T-cell (primary cell): ENCODE measurements at places on chromosomes 1 and 21. TPM values are rescaled to one million over a fixed set of nuclear protein-coding genes. Genes with fewer than 3 reads are reported as not detected.

GRCh38 chr1:54317084-54317483, 89.1 kb downstream of the SSBP3 start:
- no peak overlapping the region for H3K4me3 ChIP-seq
- no peak overlapping the region for H3K27ac ChIP-seq
- no peak for DNase-seq

GRCh38 chr1:185735701-185736064, 1.5 kb downstream of the HMCN1 start:
- H3K36me3 ChIP-seq, result no peaks in the 10 kb centered on the region
- H3K27me3 ChIP-seq, result peaks cover 4% of the 10 kb centered on the region
- DNase-seq, result no peak
- H3K4me3 ChIP-seq, result no peak overlapping the region

The LCE1B gene
- not detected for total RNA-seq

DNA sequence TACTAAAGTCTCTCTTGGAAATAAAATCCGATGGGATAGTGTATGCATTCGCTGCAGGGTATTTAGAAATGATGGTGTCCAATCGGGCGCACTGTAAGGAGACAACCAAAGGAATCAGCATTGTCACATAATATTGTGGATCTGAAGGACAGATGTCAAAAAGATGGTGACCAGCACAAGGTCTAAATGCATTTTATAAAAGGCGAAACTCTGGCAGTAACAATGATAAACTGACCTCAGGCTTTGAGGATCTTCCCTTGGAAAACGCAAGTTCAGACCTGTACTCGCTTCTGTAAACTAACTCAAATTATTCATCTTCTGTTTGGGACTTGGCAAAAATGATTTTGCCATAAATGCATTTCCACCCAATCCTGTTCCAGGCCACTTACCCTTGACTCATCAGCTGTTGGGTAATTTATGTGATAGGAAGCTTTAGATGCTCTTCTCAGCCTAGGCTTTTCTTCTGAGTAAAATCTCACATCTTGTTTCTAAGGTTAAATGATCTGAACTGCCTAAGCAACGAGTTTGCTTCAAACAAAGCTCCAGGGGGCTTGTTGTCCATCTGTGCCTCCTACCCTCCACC, 33.8 kb downstream of the STPG1 start:
- peaks cover 4% of the 10 kb centered on the region for H3K4me1 ChIP-seq
- no peak for DNase-seq
- H3K27ac ChIP-seq, result no peak overlapping the region
- H3K4me3 ChIP-seq, result no peak overlapping the region

The ZBTB8OS gene
- 47.6 TPM for total RNA-seq

DNA sequence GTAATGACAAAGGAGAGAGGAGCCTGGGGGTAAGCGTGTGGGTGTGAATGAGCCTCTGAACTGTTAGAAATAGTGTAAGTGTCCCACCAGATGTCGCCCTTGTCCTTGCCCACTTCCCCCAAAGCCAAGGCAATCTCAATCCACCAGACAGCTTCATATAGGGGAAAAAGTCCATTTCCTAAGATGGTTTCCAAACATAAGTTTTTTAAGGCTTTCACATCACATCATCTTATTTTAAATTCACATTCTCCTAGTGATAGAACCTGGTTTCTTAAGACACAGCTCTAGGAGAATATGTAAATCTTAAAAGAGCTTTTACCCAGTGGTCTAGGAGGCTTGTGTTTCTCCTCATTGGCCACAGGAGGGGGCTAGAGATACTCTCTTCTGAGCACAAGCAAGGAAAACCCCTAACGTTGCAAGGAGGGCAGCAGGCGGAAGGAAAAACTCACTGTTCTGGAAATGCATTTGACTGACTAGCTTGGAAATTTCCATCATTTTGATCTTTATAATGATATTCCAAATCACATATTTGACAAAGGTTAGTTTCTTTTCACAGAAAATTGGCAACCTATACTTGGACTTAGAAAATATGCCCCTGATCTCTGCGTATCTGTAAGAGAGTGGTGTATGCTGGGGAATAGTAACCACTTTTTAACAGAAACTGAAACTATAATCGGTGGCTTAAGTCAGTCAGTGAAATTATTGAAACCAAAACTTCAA, 51.9 kb upstream of the LPAR3 start:
- peak overlapping the region; percentile 85 for H3K27ac ChIP-seq
- H3K36me3 ChIP-seq, result no peaks in the 10 kb centered on the region
- peaks cover 9% of the 10 kb centered on the region for H3K4me1 ChIP-seq
- no peaks in the 10 kb centered on the region for H3K27me3 ChIP-seq

DNA sequence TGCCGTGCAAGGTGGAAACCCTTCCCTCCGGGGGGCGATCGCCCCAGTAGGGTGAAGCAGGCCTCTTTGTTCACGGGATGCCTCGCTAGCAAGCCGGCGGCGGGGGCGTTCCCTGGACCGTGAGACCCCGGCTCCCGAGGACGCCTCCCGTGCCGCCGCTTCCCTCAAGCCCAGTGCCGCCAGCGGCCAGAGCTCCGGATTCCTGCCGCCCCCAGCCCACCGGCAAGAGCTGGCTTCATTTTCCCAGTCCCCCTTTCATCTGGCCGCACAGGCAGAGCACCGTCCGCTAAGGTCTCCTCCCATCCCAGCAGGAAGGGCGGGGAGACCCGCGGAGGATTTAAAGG, 16.3 kb downstream of the IER5 start:
- peaks cover 46% of the 10 kb centered on the region for H3K4me1 ChIP-seq
- peaks cover 8% of the 10 kb centered on the region for H3K27me3 ChIP-seq
- no peaks in the 10 kb centered on the region for H3K36me3 ChIP-seq
- H3K27ac ChIP-seq, result peak overlapping the region; percentile 87
- DNase-seq, result peak; percentile 31

DNA sequence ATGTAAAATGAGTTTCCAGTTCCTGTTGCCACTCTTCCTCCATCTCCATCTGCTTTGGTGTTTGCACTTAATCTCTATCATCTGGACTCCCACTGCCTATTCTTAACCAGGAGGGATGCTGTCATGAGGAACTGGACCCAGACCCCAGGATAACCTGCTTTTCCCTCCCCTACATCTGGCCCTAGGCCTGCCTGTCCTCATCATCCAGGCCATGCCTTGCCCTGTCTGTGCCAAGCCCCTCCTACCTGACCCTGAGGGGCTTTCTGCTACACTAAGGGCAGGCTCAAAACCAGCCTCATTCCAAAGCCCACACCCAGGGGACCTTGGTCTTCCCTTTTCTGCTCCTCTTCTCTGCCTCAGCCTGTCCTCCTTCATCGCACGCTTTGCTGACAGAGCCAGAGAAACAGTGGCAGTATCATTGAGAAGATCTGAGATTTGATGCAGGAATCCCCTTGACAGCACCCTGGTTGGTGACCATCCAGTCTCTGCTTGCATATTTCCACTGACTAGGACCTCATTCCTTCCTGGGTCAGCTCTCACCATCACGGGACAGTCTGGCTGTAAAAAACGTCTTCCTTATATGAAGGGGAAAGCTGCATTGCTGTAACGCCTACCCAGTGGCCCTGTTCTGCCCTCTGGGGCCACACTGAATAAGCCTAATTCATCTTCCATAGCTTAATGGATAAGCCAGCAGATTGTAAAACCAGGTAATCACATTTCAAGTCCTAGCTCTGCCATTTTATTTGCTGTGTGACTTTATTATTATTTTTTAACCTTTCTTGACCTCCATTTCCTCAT, 38.8 kb downstream of the PLXNA2 start:
- no peaks in the 10 kb centered on the region for H3K36me3 ChIP-seq
- H3K4me3 ChIP-seq, result no peak overlapping the region
- H3K27ac ChIP-seq, result no peak overlapping the region
- no peak for DNase-seq
- no peaks in the 10 kb centered on the region for H3K27me3 ChIP-seq
- no peaks in the 10 kb centered on the region for H3K4me1 ChIP-seq

- no peak overlapping the region for H3K4me3 ChIP-seq
- H3K4me1 ChIP-seq, result no peaks in the 10 kb centered on the region
- no peaks in the 10 kb centered on the region for H3K27me3 ChIP-seq
- no peak overlapping the region for H3K27ac ChIP-seq
- no peak for DNase-seq
- no peaks in the 10 kb centered on the region for H3K36me3 ChIP-seq
These were observed 41.1 kb downstream of the INPP5B start for GRCh38 chr1:37905727-37906126.

The ADAMTS5 gene
- total RNA-seq, result not detected

DNA sequence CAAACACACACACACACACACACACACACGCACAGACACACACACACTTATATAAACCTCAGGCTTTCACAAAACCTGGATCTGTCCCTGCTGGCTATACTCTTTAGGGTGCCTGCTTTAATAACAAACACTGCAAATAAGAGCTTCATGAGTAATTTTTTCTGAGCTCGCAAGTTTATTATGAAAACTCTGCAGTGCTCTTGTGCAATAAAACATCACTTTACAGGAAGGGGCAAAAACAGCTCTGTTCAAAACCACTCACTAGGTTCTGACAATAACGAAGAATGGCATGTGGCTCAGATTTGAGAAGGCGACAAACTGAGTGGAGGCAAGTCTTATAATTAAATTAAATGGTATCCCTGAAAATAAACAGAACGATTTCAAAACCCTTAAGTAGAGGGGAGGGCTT, 42.6 kb upstream of the CTPS1 start:
- H3K4me1 ChIP-seq, result no peaks in the 10 kb centered on the region
- H3K4me3 ChIP-seq, result no peak overlapping the region
- H3K27ac ChIP-seq, result no peak overlapping the region
- no peak for DNase-seq

DNA sequence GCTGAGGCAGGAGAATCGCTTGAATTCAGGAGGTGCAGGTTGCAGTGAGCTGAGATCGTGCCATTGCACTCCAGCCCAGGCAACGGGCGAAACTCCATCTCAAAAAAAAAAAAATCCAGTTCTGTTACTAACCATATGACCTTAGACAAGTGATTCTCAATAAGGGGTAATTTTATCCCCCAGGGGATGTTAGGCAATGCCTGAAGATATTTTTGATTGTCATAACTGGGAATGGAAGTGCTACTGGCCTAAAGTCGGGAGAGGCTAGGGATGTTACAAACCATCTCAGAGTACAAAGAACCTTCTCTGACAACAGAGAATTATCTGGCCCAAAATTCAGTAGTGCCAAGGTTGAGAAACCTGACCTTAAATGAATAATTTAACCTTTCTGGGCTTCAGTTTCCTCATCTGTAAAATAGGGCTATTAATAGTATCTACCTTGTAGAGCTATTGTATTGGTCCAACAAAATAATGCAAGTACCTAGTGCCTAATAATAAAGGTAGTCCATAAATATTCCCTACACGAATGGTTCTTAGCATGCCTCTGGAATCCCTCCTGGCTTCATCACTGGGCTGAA, 5.8 kb upstream of the LMNA start:
- peak overlapping the region; percentile 1 for H3K27ac ChIP-seq
- DNase-seq, result no peak
- H3K27me3 ChIP-seq, result peaks cover 7% of the 10 kb centered on the region
- H3K4me1 ChIP-seq, result peaks cover 12% of the 10 kb centered on the region
- H3K36me3 ChIP-seq, result no peaks in the 10 kb centered on the region

The SPATA21 gene
- not detected for total RNA-seq

DNA sequence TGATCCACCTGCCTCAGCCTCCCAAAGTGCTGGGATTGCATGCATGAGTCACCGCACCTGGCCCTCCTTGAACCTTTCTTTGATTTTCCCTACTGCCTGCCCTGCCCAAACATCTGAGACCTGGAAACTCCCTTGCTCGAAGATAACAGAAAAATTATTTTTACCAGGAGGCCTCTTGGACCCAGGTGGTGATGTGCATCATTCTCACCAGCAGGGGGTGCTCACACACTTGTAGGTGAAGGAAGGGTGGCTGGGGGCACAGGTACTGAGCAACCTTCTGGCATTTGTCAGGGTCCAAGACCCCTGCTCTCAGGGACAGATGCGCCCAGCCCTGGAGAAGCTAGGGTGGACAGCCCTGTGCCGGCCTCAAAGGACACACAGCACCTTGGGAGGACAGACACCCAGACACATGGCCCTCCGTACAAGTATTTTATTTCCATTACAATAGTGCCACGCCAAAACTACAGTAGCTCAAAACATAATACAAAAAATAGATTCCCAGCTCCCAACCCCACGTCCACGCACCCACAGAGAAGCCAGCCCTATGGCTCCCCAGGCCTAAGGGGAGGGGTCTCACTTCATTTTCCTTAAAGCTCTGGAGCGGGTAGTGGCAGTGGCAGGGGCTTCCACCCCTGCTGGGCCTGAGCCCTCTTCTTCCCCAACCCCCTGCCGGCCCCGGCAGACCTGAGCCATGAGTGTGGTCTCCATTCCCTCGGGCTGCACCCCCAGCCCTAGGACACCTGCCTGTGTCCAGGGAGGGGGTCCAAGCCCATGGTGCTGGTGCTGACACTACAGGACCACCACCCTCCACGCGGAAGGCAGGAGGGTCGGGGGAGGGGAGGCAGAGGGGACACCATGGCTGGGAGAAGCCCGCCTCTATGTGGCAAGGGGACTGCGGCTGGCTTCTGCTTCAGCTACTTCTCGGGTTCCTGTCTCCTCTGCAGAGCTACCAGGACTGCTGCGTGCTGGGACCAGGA, 40.4 kb upstream of the EIF4G3 start:
- H3K27me3 ChIP-seq, result no peaks in the 10 kb centered on the region
- no peak overlapping the region for H3K27ac ChIP-seq
- peak; percentile 59 for DNase-seq
- H3K4me1 ChIP-seq, result no peaks in the 10 kb centered on the region
- H3K36me3 ChIP-seq, result peaks cover 33% of the 10 kb centered on the region
- H3K4me3 ChIP-seq, result no peak overlapping the region

The PPFIA4 gene
- total RNA-seq, result 2.0 TPM

DNA sequence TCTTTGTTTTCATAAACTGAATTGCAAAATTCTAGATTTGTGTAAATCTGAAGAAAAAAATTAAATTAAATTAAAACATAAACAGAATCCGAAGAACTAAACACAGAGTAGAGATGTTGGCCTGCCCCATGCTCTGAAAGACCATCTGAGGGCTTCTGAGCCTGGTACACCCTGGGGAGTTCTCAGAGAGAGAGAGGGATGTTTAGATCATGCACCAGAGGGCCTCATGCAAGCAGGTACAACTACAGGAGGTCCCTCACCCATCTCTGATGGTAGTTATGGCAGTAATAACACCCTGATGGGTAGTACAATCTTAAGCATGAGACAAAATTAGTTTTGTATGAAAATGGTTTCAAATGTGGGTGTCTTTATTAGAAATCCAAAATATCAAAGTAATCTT, 127.7 kb downstream of the TGFB2 start:
- H3K4me3 ChIP-seq, result no peak overlapping the region
- H3K4me1 ChIP-seq, result no peaks in the 10 kb centered on the region
- H3K36me3 ChIP-seq, result no peaks in the 10 kb centered on the region
- H3K27ac ChIP-seq, result no peak overlapping the region
- H3K27me3 ChIP-seq, result no peaks in the 10 kb centered on the region
- DNase-seq, result no peak

GRCh38 chr1:206699000-206699586, 14.4 kb downstream of the MAPKAPK2 start:
- peaks cover 2% of the 10 kb centered on the region for H3K36me3 ChIP-seq
- no peak overlapping the region for H3K27ac ChIP-seq
- no peak for DNase-seq

- H3K36me3 ChIP-seq, result peaks cover 6% of the 10 kb centered on the region
- no peaks in the 10 kb centered on the region for H3K27me3 ChIP-seq
- no peak overlapping the region for H3K4me3 ChIP-seq
These were observed 4.8 kb downstream of the UBQLN4 start for GRCh38 chr1:156048663-156049258.
